ENCODE measurements at places on chromosomes 1 and 21.

DNA sequence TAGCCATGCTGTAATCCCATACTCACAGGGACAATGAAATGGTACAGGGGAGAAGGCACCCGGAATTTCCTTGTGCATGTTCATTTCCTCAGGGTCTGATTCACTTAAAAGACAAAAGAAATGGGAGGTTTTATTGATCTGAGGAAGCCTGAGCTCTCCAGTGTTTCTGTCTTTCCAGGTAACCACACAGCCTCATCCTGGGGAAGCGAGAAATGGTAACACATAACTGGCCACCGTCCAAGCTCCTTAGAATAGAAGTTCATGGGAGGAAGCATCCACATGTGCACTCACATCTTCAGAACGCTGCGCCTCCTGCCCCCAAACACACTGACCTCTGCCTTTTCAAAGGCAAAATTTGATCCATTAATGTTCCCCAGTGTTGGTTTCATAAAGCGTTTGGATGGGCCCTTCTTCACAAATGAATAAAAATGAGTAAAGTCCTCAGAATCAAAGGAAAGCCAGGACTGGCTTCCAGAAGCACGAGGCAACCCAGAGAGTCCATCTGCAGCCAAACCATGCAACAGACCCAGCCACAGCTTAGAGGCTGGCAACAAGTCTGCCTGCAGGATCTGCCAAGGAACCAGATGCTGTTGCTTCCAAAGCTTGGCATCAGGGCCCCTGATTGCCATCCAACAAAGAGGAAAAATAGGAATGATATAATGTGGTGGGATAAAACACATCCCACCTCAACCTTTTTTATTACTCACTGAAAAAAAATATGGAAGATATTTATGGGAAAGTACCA, 120.3 kb downstream of the ZBTB18 start:
- no peak for DNase-seq

DNA sequence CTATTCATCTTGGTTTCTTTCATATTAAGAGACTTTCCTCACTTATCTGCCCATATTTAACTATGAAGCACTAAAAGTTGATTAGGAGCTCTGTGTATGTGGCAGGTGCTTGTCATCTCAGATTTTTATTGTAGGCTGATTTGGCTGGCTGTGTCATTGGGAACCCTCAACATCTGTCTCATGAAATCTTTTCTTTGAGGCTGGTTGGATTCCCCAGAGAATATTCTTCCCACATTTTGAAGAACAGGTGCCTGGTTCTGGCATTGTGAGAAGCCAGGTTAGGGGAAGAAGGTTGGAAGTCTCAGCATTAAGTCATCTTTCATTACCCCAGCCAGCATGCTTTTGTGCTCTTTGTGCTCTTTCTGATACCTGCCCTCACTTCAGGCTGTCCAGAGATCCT, 37.1 kb downstream of the EEIG2 start:
- DNase-seq: no peak

DNA sequence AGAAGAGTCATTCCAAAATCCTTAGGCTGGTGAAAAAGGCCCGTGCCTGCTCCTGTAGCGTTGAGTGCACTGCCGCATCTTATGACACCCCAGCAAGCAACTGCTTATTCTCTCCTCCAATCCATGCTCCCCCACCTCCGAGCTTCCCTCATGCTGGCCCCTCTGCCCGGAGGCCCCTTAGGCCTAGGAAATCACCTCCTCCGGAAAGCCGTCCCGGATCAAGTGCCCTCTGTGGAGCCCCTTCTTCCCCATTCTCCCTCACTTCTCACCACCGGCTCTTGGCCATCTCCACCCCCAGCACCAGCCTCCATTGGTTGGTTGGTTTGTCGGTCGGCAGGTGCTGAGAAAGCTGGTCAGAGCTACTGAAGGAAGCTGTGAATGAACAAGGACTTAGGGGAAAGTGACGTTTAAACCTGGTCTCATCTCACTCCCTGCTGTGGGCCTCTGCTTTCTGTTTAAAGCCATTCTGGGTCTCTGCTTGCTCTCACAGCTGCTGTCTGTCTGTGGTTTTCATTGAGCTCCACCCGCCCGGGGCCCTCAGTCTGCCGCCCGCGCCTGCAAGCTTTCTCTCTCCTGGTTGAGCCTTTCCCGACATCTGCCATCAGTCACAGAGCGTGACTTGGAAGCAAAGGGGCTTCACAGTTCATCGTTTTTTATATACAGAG, 122.2 kb downstream of the KCNN3 start:
- no peak for DNase-seq

GRCh38 chr1:14606632-14607031, 8.1 kb downstream of the KAZN start:
- DNase-seq: no peak

DNA sequence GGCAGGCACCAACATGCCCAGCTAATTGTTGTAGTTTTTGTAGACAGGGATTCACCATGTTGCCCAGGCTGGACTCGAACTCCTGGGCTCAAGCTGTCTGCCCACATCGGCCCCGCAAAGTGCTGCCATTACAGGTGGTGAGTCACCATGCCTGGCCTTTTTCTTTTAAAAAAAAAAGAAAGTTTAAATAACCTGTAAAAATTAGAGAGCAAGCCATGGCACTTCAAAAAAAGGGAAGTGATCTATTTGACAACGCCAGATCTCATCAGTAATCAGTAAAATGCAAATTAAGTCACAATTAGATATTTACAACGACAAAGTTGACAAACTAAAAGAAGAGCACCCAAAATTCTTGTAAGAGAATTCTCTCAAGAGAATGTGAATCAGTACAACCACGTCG, 2.9 kb upstream of the RBBP5 start:
- DNase-seq: no peak

DNA sequence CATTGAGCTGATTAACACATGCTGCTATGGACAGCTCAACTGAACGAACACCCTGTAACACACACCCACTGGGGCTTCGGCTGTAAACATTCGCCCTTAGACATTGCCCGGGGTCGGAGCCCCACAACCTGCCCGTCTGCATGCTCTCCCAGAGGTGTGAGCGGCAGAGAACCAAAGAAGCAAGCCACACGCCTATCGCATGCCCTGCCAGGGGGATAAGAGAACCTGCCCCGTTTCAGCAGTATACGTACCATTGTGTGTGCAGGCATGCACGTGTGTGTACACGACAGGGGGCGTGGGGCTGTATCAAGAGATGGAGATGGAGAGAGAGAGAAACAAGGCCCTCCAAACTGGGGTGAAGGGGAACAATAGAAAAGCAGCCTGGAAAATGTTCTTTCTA, 9.9 kb upstream of the DESI2 start:
- no peak for DNase-seq

DNA sequence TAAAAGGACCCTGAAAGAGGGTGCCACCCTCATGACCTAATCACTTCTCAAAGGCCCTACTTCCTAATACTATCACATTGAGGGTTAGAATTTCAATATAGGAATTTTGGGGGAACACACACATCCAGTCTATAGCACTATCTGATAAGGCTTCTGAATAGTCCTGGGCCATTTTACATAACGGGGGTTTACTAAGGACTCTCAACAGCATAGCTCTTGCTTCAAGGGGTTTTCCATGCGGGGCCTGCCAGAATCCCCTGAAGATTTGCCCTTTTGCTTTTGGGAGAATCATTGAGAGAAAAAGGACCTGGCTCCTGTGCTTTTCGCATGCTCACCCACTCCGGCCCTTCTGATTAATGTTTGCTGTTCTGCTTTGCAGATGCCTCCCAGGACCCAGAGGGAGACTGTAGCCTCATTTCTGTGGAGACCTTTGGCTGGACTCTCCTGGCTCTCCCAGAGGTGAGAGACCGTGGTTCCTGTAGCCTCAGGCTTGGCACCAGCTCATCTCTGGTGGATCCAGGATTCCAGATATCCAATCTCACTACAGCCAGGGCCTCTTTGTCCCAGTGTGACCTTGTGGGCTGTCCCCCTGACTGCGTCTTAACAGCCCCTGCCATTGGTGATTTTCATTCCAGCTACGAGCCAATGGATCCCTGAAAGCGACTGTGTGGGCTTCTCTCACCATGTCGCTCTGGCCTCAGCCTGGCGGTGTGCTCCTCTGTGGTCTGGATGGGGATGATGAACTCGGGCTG, 72.6 kb downstream of the DDR2 start:
- no peak for DNase-seq

DNA sequence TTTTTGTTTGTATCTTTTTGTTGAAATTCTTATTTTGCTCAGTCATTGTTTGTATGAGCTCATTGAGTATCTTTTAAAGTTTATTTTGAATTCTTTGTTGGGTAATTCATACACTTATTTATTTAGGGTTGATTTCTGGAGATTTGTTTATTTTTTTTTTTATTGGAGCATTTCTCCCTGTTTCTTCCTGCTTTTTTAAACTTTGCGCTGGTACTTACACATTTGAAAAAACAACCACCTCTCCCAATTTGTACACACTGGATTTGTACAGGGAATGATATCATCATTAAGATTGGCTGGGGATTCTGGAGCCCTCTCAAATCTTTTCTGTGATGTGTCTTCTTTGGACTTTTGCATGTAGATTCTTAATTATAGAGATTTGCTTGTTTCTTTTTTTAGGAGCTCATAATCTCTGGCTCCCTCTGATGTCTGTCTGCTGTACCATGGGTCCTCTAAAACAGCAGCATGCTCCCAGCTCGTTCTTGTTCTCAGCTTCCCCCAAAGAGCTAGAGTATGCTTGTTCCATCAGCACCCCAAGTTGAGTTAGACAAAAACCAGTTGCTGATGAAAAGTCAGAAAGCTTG, 310.7 kb downstream of the DUSP10 start:
- no peak for DNase-seq

DNA sequence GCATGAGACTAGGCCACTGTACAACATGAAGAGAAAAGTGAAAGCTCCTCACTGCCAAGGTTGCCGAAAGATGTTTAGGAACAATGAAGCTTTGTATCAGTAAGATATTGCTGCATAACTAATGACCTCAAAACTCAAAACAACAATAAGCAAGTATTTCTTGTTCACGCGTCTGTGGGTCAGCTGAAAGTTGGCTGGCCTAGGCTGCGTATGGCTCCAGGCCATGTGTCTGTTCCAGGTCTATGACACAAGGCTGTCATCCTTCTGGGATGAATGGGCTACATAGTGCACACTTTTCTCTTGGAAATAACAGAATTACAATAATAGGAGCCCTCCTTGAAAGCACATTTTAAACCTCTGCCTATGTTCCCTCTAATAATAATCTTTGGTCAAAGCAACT, 515.9 kb downstream of the PLPP3 start:
- no peak for DNase-seq

- no peak for DNase-seq
Observed at GRCh38 chr1:229893762-229894444, 173.1 kb upstream of the GALNT2 start.

- no peak for DNase-seq
Observed at GRCh38 chr1:63592536-63593302, 492 bp upstream of the PGM1 start.

- DNase-seq: no peak
Observed at GRCh38 chr1:106266786-106267185, 789.7 kb upstream of the PRMT6 start.

- DNase-seq: no peak
Observed at GRCh38 chr1:44239331-44239960, 26.2 kb downstream of the DMAP1 start.

- no peak for DNase-seq
Observed at GRCh38 chr1:94980582-94981574, 54.0 kb upstream of the CNN3 start.

DNA sequence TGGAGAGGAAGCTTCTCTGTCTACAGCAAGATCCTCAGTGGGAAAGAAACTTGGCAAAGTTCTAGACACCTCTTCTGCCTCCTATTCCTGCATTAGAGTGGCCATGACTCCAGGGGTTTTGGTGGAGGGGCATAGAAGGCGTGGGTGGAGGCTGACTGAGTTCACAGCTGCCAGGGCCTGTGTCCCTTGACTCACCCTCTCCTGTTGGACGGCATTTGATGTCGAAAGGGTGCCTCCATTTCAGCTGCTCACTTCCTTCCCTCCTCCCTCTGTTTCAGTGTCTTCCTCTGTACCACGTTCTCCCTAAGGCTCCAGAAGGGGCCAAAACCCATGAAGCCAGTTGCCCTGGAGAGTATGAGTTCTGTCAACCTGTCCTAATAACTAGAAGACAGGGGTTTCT, 632 bp downstream of the TMEM79 start:
- DNase-seq: no peak

DNA sequence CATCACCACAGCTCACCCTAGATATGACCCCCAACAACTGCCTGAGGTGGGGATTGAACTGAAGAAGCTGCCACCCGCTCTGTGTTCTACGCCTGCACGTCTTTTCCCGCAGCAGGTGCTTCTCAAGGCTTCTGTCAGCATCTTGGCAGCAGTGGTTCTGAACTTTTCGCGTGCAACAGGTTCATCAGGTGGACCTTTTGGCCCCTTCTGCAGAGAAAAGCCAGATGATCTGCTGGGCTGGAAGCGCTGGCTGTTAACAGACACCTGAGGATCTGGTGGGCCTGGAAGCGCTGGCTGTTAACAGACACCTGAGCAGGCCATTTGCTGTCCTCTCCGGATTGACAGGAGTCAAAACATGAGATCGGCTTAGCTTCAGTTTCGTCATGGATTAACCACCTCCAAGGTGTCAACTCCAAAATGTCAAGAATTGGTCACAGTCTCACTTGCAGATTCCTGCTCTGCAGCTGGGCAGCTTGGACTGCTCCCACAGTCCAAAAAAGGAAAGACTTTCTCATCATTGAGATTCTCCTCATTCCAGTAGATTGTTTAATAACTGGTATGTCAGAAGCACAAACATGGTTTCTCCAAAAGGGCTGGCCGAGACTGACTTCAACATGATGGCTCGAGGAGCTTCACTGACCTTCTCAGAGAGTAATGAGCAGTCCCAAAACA, 4.7 kb downstream of the C1orf174 start:
- no peak for DNase-seq

GRCh38 chr1:156452907-156453306, 47.7 kb downstream of the MEF2D start:
- no peak for DNase-seq

DNA sequence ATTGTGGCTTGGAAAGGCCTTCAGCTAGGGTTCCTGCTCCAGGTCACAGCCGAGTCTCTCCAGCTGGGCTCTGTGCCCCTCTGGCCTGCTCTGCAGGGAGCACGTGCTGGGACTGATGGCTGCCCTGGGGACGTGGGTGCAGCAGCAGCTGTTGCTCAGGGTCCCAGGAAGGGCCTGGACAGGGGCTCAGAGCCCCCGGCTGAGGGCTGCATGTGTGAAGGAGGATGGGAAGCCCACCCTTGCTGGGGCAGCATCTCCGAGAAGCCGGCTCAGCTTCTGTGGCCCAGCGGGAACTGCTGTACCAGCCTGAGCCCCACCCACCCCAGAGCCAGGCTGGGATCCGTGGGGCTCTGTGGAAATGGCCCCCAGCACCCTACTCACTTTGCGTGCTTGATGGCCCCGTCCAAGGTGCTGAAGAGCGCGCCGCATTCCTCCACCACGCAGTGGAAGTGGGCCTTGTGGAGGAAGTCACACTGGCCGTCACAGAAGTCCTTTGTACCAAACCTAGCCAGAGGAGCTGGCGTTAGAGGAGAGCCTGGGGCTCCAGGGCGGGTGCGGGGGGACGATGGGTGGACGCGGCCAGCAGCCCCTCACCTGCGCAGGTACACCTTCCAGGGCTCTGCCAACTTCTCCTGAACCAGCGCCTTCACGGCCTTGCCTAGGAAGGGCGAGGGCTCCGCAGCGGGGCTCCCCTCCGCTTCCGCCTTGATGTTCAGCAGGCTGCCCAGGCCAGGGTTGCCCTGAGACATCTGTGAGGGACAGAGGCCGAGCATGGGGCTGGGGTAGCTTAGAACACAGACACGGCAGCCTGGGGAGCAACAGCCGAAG, 147.5 kb downstream of the CASZ1 start:
- DNase-seq: no peak

GRCh38 chr1:170461291-170461747, 70.6 kb upstream of the GORAB start:
- DNase-seq: no peak

Measured in NCI-H2081 (cell line).